GM13976 (cell line): ENCODE measurements at places on chromosomes 3 and 15.

GRCh38 chr3:172557515-172558220, 34.4 kb upstream of the TNFSF10 start:
- DNase-seq, result no peak

- DNase-seq, result no peak
These were observed 27.5 kb downstream of the ESYT3 start for GRCh38 chr3:138461896-138462295.

DNA sequence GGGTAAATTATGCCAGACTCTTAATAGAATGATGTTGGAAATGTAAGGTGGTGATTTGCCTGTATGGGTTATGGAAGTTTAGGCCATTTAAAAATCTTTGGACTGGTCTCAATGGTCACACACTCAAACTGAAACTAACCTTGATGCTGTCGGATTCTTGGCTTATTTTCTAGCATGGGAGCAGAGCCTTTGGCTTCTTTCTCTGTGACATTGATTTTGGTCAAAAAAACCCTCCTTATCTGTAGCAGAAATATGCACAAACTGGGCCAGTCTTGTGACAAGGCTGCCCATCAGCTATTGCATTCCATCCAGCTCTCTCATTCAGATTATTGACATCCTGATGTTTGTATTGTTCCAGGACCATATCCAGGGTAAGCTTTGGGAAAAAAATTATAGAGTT, 35.9 kb downstream of the ARPP21 start:
- no peak for DNase-seq

DNA sequence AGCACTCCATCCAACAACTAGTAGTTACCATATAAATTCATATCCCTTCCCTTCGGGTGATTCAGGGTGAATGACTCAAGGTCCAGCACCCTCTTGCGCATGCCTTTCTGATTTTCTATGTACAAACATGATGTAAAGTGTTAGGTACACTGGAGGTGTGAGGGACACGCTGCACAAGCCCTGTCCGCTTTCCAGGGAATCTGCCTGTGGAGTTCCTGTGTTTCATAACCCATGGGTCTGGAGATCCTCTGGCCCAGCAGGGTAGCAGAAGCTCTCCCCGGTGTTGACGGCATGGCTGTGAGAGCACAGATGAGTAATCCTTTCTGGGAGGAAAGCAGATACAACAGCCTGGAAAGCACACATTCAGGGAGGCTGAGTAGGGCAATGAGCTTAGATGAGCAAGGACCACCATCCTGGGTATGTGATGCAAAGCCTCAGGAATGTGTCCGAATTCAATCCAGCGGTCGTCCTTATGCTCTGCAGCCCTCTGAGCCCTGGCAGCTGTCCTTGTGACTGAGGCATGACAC, 142.9 kb upstream of the TP63 start:
- no peak for DNase-seq

GRCh38 chr15:42691308-42691707, 45.6 kb downstream of the CDAN1 start:
- DNase-seq, result no peak

DNA sequence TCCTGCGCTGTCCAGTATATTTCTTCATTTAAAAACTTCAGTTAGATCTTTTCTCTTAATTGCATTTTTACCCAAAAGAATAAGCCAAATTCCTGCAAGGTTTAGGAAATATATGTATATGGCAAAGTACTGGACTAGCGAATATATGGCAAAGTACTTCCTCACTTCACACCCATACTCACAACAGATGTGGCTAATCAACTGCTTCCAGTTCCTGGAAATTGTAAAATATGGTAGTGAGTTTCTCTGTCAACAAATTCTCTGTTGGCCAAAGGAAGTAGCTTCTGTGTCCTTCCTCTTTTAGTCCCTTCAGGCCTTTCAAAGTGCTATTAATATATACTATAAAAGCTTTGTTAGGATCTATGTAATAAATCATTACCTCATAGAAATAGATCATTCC, 22.0 kb downstream of the GPR15 start:
- DNase-seq, result no peak

DNA sequence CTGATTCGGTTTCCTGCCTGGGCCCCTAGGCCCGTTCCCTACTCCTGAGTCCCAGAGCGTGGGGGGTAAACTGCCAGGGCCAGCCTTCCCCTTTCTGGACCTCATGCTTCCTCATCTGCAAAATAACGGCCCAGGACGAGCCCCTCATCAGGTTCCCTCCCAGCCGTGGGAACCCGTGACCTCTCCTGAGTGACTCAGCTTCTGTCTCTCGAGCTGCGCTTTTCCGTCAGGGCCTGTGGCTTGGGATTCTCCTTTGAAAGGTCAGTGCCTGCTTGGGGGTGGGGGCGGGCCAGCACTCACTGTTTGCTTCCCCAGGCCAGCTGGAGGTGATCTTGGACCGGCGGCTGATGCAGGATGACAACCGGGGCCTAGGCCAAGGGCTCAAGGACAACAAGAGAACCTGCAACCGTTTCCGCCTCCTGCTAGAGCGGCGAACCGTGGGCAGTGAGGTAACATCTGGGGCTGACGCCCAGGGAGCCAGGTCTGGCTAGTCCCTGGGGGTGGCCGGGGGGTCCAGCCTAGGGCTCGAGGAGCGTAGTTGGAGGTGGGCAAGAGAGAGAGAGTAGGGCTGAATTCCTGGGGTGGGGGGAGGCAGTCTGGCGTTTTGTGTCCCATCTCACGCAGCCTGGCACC, 12.8 kb downstream of the MAN2A2 start:
- no peak for DNase-seq
